Stimulated activated CD4-positive, alpha-beta T cell treated with anti-CD3 and anti-CD28 coated beads, Interleukin-4, amount 100 ng/mL, for 4 hours (primary cell): ENCODE measurements at places on chromosomes 2 and 18.

DNA sequence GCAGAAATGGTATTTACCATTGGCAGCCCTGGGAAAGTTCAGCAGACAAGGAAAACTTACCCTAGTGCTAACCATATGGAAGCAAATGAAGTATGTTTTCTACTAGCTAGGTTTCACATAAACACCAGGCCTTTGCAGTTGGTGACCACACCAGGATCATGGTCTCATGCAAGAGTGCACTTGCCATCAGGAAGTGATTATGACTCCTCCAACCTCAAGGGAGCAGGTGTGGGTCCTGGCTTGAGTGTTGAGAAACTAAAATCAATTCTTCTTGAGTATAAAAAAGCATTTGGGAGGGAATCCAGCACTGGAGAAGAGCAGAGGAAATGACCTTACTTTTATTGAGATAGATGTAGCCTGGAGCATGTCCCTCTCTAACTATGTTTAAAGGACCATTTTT is 56.8 kb upstream of the SPAG16 start:
- no peak for DNase-seq

DNA sequence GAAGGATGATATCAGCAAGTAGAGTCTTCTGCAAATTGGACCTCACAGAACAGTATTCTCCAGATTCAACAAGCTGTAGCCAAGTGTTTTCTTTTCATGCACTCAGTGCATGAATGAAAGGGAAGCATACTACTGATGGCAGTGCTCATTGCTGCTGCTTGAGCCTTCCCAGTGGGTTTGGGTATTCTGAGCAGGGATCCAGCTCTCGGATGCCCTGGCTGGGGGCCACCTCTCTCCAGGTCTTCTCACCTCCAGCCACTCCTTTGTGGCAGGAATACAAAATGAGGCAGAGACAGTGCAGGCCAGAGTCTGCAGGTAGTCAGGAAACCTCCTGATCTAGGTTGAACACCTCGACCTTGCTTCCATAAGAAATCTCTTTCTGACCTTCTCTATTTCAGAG is 390.4 kb upstream of the CELF4 start:
- no peak for DNase-seq

DNA sequence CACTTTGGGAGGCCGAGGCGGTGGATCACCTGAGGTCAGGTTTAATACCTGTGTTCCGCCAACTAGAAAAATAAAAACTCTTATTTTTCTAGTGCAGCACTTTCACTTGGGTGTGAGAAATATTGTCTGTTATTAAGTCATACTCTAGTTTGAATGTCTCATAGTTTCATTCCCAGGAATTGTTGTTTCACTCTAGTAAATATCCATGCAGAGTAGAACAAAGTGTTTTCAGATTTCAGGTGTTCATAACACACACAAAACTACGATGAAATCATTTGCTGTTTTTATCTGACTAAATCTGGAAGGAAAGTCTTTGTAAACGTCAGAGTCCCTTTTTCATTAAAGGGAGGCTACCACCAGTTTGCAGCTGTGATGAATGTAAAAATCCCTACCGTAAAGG is 4.0 kb downstream of the FAM117B start:
- no peak for DNase-seq

- DNase-seq, result no peak
These were observed 272.5 kb downstream of the DYSF start for GRCh38 chr2:71725836-71726235.

DNA sequence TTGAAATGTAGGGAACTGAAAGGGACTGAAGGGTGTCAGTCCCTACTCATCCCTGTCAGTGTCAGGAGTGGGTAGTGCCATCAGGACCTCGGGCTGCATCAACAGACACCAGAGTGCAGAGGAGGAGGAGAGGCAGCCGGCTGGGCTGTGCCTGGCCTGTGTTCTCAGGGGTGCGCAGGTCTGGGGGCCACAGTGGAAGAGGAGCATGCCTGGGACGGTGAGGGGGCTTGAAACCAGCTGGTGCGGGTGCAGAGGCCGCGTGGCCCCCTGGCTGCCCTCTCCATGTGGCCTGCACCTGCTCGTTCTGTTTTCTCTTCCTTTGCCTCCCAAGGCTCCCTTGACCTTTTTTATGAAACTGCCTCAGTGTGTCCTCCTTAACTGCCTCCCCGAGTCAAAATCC is 41.3 kb downstream of the NTSR2 start:
- no peak for DNase-seq

DNA sequence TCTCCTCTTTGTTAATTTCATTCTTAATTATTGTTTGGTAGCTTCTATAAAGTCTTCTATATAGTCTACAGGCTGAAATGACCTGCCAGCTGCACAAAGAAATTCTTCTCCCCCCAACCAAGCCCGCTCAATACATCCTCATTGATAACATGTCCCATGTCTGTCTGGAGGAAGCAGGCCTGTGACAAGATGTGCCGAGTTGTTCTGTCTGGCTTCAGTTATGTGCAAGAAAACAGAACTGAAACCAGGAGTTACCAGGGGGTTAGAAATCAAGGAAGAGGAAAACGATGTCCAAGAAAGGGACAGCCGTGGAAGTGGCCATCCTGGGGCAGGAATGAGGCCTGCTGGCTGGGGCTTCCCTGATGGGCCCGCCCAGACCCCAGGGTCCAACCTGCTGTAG is 57.6 kb downstream of the MTCL1 start:
- no peak for DNase-seq

- DNase-seq, result no peak
These were observed 44.7 kb upstream of the HK2 start for GRCh38 chr2:74789271-74789670.

DNA sequence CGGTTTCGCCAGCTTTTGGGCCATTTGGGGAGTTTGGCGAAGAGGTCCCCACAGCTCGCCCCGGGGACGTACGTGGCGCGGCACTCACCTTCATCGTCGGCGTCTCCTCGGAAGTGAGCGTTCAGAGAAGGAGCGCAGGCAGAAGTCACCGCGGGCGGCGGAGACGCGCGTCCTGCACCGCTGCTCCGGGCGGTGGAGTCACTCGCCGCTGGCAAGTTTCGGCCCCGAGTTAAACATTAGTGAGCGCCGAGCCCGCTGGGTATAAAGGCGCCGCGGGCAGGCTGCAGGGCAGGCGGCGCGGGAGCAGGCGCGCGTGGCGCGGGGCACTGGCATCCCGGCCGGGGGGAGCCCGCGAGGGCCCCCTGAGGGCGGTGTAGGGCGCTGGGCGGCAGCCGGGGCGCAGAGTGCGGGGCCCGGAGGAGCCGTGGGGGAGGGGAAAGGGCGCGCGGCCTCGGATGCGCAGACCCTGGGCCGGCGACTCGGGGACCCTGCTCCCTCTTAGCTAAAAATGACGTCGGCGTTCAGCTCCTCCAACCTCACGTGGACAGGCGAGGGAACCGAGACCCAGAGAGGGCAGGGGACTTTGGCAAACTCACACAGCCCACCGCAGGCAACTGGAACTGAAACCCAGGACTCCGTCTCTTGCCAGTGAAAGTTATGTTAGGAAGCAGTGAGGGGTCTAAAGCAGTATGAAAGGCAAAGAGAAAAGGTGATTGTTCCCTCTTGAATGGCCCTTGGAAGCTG is at the start of gene DPP4:
Gene DPP4, minus strand, starts transcription at position 328 of the 744 bp plus-strand sequence. Its CDS starts 234 bp downstream, at position 94.
- peak; percentile 42 for DNase-seq

GRCh38 chr2:229909090-229909489 is 12.7 kb downstream of the TRIP12 start:
- no peak for DNase-seq

- no peak for DNase-seq
These were observed 246.0 kb downstream of the TDRD15 start for GRCh38 chr2:21369787-21370186.

DNA sequence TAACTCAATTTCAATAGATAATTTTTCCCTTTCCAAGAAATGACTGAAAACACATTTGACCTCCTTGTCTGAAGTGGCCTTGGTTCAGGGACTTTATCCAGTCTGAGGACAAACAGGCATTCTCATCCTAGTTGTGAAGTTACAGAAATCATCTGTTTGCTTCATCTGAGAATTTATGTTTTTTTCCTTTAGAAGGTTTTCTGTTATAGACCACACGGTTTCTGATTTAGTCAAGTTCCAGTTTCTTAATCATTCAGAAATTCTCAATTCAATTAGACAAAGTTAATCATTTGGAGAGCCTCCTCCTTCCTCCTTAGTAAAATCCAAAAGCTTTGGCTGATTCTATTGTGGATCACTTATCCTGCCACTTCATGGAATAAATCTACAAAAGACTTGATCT is 60.9 kb downstream of the ICOS start:
- DNase-seq, result no peak

DNA sequence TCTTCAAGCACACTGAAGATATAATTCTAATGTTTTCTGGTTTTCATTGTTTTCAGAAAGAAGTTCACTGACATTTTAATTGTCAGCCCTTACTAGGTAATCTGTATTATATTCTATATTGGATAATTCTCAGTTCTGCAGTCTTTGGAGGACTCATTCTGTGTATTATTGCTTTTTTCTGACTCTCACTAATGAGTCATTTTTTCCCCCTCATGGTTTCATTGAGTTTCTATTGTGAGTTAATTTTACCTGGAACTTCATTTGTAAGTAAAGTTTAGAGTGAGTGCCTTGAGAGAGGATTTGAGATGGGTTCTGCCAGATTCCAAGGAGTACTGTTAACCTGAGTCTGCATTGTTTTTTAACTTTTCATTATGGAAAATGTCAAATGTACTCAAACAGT is 90.4 kb upstream of the LYPD1 start:
- no peak for DNase-seq

GRCh38 chr2:37367984-37368383 is 23.6 kb downstream of the QPCT start:
- DNase-seq, result peak; percentile 44

GRCh38 chr2:95047629-95048510 is 22.4 kb downstream of the MAL start:
- DNase-seq, result no peak
